ENCODE measurements at places on chromosomes 7 and 10.

DNA sequence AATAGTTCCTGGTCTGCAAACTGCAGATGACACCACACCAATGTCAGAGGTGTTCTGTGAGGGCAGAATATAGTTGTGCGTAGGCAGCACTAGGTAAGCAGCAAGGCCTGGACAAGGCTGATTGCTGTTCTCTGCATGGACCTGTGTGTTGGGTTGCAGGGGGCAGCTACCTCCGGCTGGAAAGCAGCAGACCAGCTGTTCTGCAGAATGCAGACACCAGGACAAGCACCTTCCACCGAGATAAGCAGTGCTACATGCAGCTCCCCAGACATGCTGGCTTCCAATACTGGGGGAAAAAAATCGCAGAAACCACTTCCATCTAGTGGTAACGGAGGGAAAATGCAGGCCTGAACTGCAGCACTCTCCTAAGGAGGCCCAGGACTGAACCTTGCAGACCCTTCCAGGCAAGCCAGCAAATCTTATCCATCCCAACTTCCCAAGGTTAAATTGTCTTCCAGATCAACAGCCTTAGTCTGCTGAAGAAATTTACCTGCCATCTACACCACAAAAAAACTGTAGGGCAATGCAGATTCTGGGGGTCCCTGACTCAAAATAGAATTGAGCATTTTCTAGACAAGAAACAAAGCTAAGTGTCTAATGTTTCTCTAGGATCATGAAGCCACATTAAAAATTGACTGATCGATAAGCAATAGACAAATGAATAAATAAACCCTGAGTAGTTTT, 50.5 kb upstream of the COBL start:
- no peak for DNase-seq

DNA sequence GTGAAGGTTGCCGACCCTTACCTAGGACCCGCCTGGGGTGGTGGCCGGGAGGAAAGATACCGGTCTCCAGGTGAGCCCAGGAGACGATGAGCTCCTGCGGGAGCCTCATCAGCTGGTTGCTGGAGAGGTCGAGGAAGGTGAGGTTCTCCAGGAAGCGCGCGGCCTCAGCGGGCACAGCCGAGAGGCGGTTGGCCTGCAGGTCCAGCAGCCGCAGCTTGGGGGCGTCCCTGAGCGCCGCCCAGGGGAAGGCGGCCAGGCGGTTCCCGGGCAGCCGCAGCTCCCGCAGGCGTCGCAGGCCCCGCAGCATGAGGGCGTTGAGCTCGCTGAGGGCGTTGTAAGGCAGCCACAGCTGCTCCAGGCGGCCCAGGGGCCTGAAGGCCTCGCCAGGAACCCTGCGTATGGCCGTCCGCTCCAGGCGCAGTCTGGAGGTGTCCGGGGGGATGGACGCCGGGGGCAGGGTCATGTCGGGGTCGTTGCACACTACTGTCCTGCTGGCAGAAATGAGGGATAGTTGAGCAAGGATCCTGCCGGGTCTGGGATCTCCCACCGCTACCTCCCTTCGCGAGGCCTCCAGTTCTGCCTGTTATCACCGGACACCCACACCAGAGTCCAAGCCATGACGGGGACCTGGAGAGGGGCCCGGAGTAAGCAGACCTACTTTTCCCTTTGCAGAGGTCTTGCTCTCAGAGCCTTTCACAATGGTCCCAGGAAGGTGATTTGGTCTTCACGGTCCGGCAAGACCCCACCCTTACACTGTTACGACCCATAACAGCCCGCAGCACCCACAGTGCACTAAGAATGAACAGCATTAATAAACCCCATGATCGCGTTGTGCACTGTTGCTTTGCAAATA, 3.9 kb downstream of the LRIT1 start:
- DNase-seq: no peak

DNA sequence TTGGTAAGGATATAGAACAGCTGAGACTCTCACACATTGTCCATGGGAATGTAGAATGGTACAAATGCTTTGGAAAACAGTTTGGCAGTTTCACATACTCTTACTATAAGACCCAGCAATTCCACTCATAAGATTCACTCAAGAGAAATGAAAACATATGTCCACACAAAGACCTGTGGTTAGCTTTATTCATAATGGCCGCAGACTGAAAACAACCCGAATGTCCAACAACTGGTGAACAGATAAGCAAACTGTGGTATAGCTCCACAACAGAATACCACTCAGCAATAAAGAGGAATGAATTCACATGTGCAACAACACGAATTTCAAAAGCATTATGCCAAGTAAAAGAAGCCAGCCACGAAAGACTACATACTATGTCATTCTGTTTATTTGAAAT, 33.5 kb upstream of the CUL1 start:
- DNase-seq: no peak

GRCh38 chr7:158049271-158049670, 538.4 kb downstream of the PTPRN2 start:
- DNase-seq: no peak

GRCh38 chr10:11451640-11452260, 159.7 kb downstream of the USP6NL start:
- DNase-seq: no peak

GRCh38 chr7:8831376-8831775, 398.0 kb downstream of the NXPH1 start:
- DNase-seq: no peak

DNA sequence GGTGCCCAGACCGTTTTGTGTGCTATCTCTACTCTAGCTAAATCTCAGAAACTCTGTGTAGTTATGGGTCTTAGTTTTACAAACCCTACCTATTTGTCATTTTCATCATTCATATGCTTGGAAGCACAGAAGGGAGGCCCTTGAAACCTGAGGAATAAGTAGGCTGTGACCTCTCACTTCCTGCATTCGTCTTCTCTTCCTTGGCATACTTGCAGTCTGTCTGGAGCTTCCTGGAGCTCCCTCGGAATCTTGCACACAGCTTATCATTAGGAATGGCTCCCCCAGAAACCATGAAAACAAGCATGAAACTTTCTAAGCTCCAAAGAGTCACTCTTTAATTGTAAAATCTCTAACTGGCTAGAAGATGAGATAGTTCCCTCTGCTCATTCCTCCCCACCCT, 376.9 kb upstream of the MYO3A start:
- no peak for DNase-seq

DNA sequence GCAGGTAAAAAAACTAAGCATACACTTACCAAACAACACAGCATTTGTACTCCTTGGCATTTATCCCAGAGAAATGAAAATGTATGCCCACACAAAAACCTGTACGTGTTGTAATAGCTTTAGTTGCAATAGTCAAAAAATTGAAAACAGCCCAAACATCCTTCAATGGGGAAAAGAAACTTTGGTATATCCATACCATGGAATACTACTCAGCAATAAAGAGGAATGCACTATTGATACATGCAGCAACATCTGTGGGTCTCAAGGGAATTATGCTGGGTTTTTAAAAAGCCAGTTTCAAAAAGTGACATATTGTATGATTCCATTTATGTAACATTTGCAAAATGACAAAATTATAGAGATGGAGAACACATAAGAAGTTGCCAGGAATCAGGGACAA, 35.4 kb downstream of the DPCD start:
- DNase-seq: no peak

- DNase-seq: no peak
Observed at GRCh38 chr10:62813453-62813852, 2.7 kb downstream of the EGR2 start.

GRCh38 chr10:31702005-31702404, 226.6 kb downstream of the ARHGAP12 start:
- DNase-seq: no peak

DNA sequence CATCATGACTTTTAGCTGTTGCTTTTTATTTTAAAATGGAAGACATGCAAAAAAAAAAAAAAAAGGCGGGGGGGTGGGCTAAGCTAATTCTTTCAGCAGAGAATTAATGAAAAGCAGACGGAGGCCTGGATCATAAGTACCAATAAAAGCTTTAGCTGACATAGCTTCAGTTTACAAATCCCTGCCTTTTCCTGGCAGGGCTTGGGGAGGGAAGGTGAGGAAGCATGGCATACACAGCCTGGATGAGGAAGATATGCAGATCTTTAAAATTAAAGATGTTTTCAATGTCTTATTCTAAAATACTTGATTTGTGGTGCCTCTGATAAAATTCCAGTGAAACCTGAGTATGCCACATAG, 57.0 kb downstream of the ICA1 start:
- no peak for DNase-seq

DNA sequence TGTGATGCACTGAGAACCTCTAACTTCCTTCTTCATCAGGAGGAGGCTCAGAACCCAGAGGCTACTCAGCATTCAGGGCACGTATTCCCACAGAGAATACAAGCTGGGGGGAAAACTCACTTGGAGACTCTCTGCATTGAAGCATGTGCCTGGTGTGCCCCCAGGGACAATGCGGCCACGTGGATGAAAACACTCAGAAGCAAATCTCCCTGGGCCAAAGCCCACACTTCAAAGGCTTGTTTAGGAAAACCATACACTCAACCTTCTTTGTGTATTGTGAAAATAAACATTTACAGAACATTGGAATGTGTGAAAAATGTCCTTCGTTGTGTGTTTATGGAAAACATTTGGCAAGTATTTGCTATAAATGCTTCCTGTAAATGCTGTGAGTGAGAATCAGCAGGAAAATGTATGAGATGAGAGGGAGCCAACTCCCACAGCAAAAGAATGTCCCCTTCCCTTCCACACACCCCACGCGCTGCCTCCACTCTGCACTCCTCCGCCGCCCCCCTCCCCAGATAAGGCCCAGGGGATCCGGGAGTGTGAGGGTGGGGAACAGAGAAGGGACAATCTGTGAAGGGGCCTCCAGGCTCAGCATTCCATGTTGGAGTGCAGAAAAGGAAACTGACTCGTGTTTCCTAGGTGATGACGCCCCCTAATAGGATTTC, 339.5 kb downstream of the ELMO1 start:
- DNase-seq: no peak

GRCh38 chr10:31213959-31214358, 105.1 kb upstream of the ZEB1 start:
- DNase-seq: no peak

- no peak for DNase-seq
Observed at GRCh38 chr10:69057261-69057950, 30.5 kb upstream of the SRGN start.

DNA sequence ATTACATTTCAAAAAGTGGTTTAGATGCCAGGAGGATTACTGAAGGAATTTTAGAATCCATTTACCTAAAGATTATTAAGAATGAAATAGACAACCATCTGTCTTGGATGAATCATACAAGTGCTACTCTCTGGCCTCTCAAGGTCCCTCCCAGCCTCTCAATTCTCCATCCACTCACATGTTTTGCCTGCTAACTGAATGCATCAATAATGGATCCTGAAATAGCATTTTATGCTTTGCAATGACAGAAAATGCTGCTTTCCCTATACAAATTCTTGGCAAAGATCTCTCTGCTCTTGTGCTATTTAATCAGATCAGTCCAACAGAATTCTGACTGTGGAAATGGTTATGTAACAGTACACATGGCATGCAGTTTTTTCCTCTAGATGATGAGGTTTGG, 68.1 kb downstream of the HBP1 start:
- no peak for DNase-seq

DNA sequence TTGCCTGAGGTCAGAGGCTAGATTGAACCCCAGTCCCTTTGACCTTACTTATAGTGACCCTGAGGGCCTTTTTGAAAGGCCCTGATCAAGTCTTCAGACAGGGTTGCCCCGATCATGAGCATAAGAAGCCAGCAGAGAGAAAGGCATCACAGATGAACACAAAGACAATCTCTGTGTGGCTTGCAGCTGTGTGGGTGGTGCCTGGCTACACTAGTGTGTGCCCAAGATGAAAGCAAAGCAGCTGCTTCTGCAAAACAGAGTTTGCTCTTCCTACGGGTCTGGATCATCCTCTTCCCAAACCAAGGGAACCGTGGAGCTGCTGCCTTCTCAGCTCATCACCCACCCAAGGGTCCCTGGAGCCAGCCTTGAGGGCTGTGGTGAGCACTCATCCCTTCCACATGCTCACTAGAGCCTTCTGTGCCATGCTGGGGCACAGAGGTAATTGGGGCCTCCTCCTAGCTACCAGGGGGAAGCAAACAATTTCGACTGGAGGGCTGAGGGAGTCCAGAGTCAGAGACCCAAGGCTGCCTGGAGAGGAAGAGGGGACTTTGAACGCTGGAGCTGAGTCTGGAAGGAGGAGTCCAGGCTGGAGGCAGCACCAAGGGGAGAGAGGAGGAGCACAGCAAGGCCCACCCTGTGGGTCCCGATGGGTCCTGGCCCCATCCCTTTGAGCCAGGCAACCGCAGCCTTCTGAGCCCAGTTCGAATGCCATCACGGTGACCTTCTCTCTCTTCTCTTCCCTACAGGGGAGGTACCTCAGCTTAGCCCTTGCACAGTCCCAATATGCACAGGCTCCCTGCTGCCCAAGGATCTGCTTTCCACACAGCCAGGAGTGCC, 42.3 kb downstream of the ANTXRL start:
- DNase-seq: no peak

DNA sequence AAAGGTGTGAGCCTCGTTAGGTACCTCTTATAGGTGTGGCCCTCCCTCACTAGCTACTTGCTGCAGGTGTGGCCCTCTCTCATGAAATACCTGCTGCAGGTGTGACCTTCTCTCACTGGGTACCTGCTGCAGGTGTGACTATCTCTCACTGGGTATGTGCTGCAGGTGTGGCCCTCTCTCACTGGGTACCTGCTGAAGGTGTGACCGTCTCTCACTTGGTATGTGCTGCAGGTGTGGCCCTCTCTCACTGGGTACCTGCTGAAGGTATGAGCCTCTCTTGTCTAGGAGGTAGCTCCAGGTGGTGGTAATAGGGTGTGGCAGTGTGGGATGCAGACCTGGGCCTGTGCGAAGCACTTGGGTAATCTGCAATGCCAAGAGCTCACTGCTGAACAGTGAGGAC, 170.7 kb upstream of the PLPP4 start:
- DNase-seq: no peak

- no peak for DNase-seq
Observed at GRCh38 chr10:68474021-68474420, 2.2 kb upstream of the DNA2 start.

GRCh38 chr7:46932676-46933424, 649.1 kb downstream of the TNS3 start:
- no peak for DNase-seq

DNA sequence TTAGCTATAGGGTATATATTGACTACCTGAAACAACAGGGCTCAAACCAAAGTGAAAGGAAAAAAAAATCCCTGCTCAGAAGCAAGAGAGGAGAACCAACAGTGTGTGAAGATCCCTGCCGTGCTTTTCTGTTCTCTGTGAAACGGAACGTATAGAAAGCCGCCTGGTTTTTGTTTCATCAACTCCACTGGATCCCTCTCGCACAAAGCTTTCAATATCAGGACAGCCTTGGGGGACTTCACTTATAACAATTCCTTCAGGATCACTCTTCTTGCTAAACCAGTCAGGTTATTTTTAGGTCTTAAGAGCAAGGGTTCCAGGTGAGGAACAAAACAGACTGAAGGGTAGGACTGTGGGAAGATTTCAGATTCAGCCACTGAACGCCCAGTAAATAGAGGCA, 151.1 kb upstream of the CACNA2D1 start:
- no peak for DNase-seq

GRCh38 chr7:44100458-44101302, 3.5 kb upstream of the AEBP1 start:
- no peak for DNase-seq

DNA sequence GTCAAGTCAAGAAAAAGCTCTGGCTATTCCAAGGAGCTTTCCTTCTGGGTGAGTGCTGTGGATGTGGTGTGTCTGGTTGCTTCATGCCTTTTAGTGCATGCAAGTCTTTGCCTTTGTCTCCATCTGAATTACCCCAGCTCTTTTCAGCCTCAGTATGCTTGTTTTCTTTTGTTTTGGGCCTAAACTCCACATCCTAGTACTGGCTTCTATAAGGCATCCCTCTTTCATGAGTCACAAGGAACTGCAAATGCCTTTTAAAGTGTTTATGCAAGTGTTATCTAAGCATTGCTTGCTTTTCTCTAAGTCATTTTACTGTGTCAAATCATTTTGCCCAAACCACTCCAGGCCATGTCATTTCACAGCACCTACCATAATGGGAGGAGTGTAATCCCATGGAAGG, 132.1 kb downstream of the PLCE1 start:
- DNase-seq: no peak
